Activated T-cell treated with anti-CD3 and anti-CD28 coated beads for 24 hours (primary cell): ENCODE measurements at places on chromosomes 16 and 17.

- DNase-seq, result no peak
These were observed 11.1 kb downstream of the NACA2 start for GRCh38 chr17:61579961-61580360.

- no peak for DNase-seq
These were observed 29.2 kb downstream of the TRPV3 start for GRCh38 chr17:3528403-3528851.

- DNase-seq, result no peak
These were observed 22.2 kb downstream of the SERPINF1 start for GRCh38 chr17:1783834-1784611.

DNA sequence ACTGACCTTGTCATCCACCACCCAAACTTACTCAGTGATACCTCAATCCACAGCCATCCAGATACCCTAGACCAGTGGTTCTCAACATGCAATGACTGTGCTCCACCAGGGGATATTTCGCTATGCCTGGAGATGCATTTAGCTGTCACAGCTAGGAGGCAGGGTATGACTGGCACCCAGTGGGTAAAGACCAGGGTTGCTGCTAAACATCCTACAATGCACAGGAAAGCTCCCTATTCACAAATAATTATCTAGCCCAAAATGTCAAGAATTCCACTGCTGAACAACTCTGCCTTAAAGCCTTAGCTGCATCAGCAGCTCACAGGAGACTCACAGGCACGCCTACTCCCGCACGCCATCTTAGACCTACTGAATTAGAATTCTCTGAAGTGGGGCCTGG, 212.6 kb downstream of the GRIN2A start:
- DNase-seq, result no peak

DNA sequence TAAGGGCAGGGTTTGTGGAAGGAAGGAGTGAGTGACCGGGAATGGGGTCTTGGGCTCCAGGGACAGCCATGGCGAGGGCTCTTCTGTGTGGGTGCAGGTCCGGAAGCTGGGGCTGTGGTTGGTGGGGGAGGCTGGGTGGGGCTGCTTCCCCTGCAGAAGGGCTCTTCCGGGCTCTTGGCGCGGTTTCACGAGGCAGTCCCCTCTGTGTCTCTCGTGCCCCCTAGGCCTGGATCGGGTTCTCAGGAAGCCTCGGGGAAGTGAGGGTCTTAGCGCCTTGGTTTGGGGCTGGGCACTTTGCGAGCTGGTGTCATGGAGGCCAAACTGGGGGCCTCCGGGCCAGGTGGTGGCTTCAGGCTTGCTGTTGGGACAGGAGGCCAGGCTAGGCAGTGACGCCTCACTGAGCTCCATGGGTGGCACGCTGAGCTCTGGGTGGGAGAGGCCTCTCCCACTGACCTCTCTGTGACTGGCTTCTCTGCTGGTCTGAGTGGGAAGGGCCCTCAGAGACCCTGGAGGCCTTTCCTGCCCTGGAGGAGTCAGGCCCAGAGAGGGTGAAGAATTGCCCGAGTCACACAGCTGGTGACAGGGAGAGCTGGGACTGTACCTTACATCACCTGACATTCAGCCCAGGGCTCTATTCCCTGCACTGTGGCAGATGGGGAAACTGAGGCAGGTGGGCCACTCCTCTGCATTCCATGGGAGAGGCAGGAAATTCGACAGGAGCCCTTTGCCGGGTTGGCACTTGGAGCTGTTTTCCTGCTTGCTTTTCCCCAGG, 8.2 kb downstream of the ADCY7 start:
- DNase-seq, result no peak

- DNase-seq, result no peak
These were observed 14.8 kb downstream of the TEKT5 start for GRCh38 chr16:10679921-10680320.

GRCh38 chr17:2083613-2084035, 28.7 kb downstream of the HIC1 start:
- no peak for DNase-seq

- no peak for DNase-seq
These were observed 39.6 kb upstream of the NAT9 start for GRCh38 chr17:74815550-74816370.

- no peak for DNase-seq
These were observed 37.6 kb downstream of the NOS2 start for GRCh38 chr17:27762527-27763305.
